ENCODE measurements at places on chromosomes 1 and 21.

DNA sequence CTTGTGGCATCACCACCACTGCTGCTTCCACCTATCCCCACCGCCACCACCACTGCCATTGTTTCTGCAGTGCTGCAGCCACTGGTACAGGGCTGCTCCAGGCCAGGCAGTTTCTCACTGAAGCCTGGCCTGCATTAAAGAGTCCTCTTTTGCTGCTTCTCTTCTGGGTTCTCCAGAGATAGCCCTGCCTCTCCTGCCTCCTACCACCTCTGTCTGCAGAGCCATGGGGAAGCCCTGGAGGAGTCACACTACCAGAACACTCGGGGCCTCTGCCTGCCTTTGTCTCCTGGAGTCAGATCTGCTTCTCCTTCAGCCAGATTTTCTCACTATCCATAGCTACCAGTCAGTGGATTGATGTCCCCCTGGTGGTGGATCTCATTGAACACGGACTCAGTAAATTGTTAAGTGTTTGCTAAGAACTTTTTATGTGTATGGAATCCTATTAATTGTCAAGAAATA is 37.7 kb upstream of the DDAH1 start:
- DNase-seq = no peak

DNA sequence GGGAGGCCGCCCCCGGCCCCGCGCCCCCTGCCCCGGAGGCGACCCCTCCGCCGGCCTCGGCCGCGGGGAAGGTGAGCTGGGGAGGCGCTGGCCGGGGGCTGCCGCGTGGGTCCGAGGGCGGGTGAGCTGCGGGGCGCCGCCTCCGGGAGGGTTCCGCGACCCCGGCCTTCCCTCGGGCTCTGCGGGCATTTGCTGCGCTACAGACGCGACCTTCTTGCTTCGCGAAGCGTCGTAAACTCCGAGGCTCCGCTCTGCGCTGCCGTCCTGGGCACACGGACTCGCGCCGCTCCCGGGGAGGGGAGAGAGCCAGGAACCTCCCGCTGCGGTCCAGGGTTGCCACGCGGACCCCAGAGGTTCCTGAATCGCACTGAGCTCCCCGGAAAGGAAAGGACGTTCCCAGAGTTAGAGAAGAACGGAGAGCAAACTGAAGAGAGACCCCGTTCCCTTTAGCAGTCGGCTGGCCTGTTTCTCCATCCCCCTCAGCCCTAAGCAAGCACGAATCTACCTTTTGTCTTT is 345 bp downstream of the SLX9 start:
- no peak for DNase-seq

GRCh38 chr1:71835442-71835813 is 446.9 kb downstream of the NEGR1 start:
- DNase-seq = no peak

DNA sequence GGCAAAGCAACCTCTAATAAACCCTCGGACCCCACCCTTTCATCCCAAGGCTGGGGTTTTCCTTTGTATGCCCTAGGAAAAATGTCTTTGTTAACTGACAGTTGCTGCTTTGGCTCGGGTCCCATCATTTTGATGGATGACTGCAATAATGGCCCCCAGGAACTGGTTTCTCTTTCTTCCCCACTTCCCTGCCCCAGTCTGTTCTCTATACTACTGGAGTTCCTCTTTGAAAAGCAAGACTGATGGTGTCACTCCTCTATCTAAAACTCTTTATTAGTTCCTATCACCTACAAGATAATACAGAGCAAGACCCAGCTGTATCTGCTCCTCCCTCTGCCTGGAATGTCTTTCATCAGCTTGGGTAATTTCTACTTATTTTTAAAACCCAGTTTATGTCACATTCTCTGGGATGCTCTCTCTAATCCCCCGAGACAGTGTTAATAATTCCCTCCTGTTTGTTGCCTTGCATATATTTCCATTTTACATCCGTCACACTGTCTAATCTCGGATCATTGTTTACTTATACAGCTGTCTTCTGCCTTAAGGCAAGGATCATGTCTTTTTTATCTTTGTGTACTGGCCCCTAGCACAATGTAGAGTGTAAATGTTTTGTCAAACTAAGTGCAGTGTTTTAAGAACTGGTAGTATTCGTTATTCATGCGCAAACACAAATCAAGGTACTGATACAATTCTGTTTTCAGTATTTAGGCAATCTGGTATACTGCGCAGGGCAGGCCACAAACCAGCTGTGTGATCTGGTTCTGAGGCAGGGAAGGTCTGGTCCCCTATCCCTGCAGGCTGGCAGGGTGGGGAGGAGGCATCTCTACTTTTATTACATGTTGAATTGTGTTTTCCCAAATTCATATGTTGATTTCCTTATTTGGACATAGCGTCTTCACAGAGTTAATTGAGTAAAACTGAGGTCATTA is 16.1 kb downstream of the SLAMF1 start:
- no peak for DNase-seq

Data from GM04503 (cell line).